Hematopoietic multipotent progenitor cell treated with erythropoietin and hydrocortisone succinate and interleukin-3 and kit ligand, for 8 days (in vitro differentiated cells): ENCODE measurements at places on chromosomes 1 and 21.

GRCh38 chr1:241330619-241331327 is 26.2 kb downstream of the RGS7 start:
- no peak for DNase-seq

GRCh38 chr1:159554261-159554660 is 18.5 kb upstream of the OR10J5 start:
- no peak for DNase-seq

- peak; percentile 17 for DNase-seq
These were observed 16.7 kb downstream of the AMPD2 start for GRCh38 chr1:109636201-109636952.

GRCh38 chr1:158179301-158180041 is 1.2 kb upstream of the CD1D start:
- no peak for DNase-seq

GRCh38 chr1:53822931-53823330 is 15.2 kb downstream of the NDC1 start:
- DNase-seq = no peak

DNA sequence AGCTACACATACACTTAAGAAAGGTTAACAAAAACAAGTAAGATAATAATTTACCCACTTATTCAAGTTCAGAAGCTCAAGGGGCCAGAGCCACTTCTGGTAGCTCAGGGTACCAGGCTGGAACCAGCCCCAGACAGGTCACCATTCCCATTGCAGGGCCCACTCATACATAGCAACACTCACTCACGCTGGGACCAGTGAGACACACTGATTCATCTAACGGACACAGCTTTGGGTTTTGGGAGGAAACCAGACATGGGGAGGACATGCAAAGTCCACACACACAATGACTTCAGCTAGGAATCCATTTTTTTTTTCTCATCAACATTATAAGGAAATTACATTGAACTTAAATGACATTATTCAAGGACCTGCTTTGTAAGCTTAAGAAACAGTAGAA is 169.1 kb downstream of the ZC3H11B start:
- no peak for DNase-seq

GRCh38 chr21:43211760-43212115 is 42.9 kb downstream of the CRYAA start:
- DNase-seq = no peak

DNA sequence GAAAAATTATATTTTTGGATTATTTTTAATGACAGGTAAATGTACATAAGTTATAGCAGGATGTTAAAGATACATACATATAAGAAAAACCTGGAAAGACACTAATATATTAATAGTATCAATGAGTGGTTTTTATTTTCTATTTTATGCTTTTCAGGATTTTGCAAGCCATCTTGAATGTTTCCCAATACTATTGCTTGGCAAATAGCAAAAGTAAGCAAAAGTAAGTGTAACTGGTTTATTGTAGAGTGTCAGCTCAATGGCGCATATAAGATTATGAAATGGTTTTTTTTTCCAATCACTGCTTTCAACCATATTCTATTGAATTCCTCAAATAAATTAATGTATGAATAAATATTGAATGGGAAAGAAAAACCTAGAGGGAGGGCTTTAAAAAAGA is 36.4 kb downstream of the ZNF684 start:
- DNase-seq = no peak

DNA sequence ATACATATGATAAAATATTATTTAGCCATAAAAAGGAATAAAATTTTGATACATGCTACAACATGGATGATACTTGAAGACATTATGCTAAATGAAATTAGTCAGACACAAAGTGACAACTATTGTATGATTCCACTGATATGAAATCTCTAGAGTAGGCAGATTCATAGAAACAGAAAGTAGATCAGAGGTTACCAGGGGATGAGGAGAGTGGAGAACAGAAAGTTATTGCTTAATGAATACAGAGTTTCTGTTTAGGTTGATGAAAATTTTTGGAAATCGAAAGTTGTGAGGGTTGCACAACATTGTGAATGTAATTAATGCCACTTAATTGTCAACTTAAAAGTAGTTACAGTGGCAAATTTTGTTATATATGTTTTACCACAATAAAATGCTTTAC is 315.7 kb upstream of the USP25 start:
- DNase-seq = no peak

DNA sequence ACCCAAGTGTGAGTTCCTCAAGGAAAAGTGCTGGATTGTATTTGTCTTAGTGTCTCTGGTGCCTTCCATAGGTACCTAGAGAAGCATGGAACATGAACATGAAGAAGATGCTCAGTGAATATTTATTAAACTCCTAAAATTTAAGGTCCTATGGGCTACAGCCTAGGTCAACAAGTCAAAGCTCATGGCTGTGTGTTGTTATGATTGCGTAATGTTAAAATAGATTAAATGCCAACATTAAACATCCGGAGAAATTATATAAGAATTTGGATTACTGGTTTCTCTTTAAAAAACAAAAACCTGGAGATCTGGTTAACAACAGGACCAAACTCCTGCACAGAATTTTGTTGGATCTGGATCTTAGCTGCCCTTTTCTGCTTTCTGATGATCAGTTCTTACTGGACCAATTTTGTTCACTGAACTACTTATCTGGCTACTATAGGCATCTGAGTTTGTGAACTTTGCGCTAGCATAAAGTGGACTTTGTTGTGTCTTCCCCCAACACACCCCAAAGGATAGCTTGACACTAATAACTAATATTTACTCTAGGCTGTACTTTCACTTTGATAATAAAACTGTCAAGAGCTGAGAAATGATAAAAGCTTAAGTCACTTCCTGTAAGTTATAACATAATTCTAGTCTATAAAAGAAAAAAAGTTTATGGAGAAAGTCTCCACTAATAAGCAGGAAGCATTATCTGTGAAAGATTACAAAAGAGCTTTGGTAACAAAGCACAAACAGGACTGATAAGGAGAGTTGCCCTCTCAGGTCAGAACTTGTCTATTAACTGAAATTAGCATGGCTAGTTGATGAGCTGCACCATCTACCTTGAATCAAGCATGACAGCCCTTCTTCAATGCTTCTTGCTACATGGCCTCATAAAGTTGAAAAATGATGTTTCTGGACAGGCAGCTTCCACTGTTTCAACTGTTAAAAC is 20.7 kb downstream of the F5 start:
- DNase-seq = peak; percentile 31

- DNase-seq = no peak
These were observed 4.5 kb upstream of the IL10RB start for GRCh38 chr21:33261635-33262034.

DNA sequence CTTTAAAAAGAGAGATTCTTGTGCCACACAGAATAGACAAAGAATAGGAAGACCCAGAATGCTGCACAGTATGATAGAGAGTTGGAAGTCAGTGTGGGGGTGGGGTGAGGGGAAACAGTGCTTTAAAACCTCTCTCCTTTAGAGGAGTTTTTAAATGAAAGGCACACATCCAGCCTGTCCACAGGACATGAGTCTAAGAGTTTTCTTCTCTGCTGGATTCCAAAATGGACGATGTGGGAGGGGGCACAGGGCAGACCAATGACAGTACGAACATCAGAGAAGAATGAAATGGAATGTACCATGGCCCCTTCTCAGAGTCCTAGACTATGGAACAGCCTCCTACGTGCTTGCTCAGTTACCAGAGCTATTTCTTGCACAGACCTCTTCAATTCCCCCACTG is 458.2 kb upstream of the DAB1 start:
- DNase-seq = no peak

DNA sequence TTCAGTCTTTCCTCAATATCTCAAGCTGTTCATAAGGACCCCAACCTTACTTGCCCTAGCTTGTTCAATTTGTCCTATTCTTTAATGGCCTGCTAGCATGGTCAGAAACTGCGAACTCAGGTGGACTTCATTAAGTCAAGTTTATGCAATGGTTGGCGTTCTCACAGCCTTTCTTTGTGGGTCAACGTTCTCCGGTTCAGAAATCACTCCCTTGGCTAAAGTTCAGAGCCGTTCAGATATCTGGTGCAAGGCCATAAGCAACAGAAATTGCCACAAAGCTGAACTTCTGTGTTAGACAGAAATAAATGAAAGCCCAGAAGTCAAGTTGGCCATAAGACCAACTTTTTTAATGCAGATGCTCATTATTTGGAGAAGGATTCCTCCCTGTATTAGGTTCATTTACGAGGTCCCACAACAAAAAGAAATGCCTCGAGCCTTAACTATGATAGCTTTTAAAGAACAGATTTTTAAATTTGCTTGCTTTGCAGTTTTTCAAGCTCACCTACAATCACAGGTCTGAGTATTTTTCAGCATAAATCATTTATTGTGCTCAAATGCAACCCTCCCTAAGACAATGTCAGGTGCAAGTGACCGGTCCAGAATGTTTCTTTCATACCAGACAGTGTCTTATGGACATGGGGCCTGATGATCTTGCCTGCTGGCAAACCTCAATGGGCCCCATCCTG is 140.2 kb upstream of the COL11A1 start:
- no peak for DNase-seq

DNA sequence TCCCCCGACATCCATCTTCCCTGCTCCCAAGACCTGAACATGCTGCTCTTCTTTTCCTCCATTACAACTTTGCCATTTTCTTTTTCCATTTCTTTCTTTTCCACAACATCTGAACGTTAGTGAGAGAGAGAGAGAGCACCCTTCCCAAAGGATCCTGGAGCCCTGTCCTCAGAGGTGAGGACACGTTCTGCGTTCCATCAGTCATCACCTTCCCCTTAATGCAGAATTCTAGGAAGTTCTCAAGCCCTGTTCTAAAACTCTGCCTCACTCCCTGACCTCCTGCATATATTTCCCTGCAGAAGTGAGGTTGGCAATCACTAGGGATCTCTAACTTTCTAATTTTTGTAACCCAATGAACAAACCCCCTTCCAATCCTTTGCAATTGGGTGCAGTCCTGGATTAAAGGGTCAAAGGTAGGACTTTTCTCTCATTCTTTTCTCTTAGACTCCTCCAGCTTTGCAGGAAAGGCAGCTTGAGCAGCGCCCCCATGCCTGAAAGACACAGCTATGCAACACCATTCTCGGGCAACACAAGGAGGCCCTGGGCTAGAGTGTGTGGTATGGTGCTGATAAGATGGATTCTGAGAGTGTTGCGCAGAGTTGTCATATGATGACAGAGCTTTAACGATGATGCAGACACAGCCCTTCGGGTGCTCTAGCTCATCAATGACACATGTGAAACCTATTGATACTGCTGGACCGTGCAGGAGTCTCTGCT is 59.2 kb upstream of the TNR start:
- DNase-seq = peak; percentile 19

DNA sequence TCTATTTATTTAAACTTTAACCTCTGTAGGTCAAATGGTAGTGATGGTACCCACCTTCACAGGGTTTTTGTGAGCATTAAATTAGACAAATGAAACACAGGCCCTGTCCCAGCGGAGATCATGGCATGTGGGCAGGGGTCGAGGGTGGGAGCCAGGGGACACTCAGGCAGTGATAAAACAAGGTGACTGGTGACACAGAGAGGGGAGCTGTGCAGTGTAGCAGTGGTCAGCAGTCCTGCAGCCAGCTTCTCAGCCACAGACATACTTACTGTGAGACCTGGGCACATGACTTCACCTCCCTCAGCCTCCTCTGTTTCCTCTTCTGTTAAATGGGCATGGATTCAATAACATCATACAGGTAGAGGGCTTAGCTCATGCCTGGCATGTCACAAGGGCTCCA is 44.9 kb downstream of the SRRM1 start:
- DNase-seq = no peak

DNA sequence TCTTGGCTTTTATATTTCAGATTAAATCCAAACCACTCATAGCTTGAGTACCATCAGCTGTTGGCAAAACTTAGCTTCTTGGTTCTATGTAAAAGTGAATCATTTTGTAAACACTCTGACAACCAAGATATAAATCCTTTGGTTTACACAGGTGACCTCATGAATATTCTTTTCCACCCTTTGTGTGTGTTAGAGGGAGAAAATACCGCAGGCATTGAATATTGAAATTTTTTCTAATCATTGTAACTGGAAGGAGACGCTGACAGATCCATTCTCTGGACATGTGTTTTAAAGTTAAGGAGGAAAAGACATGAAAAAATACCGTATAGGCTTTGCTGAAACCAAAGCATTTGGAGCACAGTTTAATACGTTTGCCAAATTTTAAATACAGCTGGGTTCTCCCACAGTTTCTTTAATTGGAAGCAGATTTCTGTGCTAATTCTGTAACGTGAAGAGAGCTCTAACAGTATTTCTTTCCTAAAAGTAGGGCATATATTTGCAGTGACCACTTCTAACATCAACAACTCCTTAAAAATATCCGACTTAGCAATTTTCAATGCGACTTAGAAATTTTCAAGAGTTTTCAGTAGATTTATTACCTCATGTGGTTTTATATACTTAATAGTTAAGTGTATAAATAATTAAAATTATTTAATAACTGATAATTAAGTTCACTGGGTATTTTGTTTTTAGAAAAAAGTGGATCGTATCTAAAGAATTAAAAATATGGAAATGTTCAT is 388.2 kb downstream of the USP25 start:
- no peak for DNase-seq

DNA sequence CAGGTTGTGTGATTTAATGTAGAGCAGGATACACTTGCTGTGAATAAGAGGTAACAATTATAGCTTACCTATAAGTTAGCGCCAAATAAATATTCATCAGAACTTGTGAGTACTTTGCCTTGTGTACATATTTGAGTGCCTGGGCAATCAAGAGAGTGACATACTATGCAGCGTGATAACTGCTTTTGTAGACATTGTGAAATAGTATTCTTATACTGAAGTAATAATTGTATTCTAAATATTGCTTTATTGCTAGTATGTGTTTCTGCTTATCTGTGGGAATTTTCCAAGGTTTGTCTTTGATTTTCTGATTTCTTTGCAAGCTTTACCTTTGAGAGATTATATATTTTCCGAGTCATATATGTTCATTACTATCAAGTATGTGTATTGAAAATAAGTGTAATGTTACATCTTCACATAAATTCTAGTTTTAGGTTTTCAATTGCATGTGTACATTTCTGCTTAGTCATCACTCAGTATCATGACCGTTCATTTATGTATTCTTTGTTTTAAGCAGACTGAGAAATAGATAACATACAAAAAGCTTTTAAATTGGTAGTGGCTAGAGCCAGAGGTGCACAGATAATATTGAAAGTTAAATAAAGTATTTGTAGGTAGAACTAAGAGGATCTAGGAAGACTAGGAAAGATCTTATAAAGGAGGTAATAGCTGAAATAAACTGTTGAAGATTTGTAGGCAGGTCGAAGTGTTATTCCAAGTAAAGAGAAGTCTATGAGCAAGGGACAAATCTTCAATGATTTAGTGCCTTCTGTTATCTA is 19.5 kb downstream of the USP25 start:
- peak; percentile 73 for DNase-seq

DNA sequence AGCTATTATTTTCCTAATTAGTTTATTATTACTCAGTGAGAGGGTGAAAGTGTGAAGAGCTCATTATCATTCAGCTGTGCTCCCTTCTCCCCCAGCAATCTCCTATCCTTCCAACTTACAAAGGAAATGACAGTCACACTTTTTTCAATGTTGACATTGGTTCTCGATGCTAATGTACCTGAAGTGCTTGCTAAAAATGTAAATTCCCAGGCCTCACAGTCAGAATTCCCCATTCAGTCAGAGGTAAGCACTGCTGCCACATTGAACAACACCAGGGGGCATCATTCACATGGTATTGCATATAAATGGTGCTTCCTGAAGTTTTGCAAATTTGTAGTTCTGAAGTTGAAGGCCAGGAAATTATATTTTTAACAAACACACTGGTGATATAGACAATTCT is 132.7 kb upstream of the FOXD3 start:
- DNase-seq = no peak

- DNase-seq = no peak
These were observed 451.6 kb downstream of the NUF2 start for GRCh38 chr1:163773396-163773795.

- DNase-seq = peak; percentile 18
These were observed 2.2 kb downstream of the PIGV start for GRCh38 chr1:26789931-26790330.
